ENCODE measurements at places on chromosomes 7 and 10.
A peak's percentile ranks its signal among the peaks of the same experiment; 100 is the strongest.

DNA sequence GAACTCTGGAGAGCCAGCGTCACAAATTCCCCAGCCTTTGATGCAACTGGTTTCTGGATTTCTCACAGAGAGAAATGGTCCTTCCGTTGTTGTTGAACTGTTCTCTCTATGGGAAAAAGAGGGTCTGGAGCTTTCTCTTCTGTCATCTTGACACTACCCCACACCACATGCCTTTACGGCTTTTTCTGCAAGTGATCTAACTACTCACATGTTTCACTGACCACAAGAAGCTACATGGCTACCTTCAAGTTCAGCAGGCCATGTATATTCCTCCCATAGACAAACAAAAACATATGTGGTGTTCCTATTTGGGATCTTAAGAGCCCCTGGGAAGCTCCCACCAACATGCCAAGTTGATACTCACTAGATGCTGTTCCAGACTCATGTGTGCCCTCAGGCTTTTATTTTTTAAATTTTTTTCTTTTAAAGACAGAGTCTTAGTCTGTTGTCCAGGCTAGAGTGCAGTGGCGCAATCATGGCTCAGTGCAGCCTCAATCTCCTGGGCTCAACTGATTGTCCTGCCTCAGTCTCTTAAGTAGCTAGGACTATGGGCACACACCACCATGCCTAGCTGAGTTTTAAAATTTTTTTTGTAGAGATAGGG is 72.0 kb downstream of the RNF216 start:
- DNase-seq = no peak

DNA sequence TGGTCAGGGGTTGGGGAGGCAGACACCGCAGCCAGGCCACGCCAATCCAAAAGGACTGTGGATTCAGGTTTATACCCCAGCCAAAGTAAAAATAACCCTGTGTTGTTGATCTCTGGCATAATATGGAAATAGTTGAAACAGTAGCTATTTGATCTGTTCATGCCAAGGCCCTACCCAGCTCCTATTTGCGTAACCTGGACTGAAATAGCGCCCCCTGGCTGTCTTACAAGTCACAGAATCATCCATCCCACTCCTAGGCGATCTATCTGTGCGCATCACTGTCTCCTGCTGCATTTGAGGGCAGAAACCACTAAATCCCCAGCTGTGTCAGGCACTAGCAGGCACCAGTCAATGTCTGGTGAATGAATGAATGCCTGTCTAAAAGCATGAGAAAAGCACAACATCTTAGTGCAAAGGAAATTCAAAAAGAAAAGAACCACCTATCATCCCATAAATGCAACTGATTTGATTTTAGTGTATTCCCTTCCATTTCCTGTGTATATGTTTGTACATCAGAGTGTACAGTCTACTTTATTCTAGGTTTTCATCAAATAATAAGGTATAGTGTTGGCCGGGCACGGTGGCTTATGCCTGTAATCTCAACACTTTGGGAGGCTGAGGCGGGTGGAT is 160.0 kb downstream of the SLIT1 start:
- peak; percentile 79 for DNase-seq

- DNase-seq = no peak
These were observed 885.7 kb upstream of the CELF2 start for GRCh38 chr10:10132009-10132408.

DNA sequence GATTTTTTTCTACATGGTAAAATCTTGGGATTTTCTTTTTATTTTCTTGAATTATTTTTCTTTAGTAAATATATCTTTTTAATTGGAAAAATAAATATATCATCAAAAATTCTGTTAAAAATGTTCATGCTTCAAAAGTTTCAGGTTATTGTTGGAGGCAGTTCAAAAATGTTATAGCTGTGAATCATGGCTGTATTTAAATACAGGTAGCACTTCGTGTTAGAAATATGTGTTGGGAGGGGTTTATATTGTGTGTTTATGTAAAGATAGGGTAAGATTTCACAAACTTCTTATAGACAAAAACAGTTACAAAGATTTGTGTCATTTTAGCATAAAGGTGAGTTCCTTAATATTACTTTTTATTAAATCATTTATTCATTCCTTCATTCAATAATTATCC is 60.4 kb downstream of the HDAC9 start:
- no peak for DNase-seq

DNA sequence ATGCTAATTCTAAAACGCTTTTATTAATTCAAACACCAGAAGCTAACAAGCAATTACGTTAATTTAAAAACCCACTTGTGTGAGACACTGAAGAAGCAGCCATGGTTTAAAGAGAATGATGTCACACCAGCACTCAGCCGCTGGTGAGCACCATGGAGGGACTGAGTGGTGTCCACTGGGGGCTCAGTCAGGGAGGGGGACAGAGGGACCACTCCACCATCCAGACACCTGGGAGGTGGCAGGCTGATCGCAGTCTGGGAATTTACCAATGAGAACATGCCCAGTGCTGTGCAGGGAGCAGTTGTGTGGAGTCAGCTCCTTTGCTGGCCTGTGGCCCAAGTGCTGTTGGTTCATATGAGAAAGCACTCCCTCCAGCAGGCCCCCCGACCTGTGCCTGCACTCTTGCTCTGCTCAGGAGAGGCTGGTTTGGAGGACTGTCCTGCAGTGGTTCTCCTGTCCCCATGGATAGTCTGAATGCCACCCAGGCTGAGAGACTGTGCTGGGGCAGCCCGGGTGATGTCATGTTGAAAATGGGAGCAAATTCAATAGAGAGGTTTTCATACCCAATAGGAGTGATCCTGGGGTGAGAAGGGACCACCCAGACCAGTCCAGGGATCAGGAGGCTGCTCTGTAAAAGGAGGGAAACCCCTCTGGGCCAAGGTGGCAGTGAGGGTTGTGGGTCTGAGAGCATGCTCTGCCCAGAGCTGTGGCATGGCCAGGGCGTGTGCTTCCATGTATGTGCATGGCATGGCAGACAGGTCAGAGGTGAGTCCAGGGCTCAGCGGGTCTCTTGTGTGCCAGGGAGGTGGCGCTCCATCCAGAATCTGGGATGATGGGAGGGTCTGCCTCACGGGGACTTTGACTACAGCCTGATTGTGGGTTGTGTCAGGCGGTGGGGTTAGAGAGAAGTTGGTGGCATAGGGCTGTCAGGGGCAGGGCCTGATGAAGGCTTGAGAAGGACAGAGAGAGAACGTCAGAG is 12.7 kb downstream of the ADCY1 start:
- no peak for DNase-seq

DNA sequence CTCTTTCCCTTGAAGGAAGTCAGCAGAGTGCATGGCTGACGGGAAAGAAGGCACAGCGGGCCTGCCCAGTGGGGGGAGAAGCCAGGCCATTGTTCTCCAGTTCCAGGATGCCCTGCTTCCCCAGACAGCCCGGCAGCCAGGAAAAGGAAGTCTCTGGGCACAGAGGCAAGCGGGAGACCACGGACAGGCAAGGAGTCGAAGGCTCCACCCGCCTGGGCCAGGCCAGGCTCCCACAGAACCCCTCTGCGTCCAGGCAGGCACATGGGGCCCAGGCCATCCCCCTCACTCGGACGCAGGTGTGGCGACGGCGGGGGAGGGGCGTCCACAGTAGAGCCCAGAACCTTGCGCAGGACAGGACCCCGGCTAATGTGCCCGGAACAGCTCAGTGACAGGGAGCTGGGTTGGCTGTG is 8.7 kb downstream of the GPR146 start:
- peak; percentile 47 for DNase-seq

DNA sequence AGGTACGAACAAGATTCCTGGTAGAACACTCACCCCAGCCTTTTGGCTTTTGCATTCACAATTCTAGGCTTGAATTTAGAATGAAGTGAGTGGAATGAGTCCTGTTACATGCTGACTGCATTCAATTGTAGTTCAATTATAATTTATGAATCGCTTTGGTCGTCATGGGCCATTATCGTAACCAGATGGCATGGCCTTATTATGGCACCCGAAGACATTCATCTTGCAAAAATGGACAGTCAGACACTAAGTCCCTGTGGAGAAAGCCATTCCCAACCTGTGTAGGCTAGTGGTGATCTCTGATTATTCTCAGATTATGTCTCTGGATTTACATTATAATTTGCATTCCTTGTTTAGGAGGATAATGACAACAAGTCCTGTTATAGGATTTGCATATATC is 292.4 kb upstream of the NPSR1 start:
- no peak for DNase-seq

- DNase-seq = no peak
These were observed 85.9 kb downstream of the UBE3C start for GRCh38 chr7:157224627-157225026.

DNA sequence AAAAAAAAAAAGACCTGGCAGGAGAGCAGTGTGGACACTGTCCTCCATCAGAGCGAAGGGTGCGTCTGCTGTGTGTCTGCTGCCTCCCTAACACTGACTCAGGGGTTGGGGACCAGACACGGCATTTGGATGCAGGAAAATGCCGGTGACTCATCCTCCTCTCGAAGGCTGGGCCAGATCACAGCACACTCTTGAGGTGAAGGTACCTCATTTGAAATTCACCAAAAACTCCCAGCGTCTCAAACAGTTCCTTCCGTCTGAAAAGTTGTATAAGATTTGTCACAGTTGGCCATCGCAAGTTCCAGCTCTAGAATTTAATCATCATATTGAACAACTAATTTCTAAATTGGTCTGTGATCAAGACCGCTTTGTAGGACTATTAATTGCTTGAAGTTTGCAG is 118.1 kb upstream of the LYZL2 start:
- DNase-seq = peak; percentile 34

GRCh38 chr10:46326971-46327370 is 40.2 kb downstream of the ANTXRL start:
- DNase-seq = no peak

DNA sequence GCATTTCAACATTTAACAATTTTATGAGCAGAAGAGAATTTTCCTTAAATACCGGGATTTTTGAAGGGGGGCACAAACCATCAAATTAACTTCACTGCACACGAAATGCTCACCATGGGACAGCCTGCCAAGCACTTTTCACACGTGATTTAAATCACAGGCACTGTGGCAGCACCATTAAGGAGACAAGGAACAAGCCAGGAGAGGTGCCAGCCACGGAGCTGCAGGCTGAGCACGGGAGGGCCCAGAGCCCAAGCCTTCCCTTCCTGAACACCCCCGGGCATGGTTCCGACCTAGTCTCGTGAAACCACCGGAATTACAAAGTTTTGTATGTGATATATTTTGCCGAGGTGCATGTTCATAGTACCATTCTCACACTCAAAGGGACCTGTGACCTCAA is 13.4 kb downstream of the PITRM1 start:
- DNase-seq = no peak

DNA sequence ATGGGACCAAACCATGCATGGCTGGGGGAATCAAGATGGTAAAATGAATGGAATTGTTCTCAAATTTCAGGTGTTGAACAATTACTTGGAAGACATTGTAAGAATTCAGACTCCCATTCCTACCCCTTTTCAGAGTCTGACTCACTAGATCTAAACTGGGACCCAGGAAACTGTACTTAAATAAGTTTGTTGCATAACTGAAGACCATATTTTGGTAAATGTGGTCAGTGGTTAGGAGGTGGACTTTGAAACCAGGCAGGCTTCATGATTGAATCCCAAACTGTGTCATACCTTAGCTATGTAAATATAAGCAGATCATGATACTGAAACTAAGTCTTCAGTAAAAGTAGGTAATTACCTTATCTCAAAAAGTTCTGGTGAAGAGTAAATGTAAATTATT is 41.7 kb downstream of the ZWINT start:
- DNase-seq = no peak

- DNase-seq = no peak
These were observed 215.2 kb downstream of the RPS24 start for GRCh38 chr10:78248651-78249464.

DNA sequence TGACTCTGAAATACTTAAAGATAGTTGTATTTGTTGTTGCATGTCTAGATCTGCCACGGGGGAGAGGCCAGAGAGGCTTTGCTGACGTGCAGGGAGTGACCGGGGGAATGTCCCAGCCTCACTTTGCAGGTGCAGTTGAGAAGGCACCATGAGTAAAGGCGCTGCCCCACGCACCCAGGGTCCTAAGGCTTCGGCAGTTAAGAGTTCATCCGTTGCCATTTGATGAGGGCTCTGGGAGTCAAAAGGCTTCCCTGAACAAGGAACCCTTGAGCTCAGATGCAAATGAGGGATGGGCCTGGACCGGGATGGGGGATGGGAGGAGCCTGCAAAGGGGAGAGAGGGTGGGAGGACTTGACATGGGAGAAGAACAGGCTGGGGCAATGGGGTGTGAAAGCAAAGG is 20.4 kb downstream of the PPP2R2D start:
- no peak for DNase-seq

- no peak for DNase-seq
These were observed 129.3 kb downstream of the CHRM2 start for GRCh38 chr7:136997735-136998134.

DNA sequence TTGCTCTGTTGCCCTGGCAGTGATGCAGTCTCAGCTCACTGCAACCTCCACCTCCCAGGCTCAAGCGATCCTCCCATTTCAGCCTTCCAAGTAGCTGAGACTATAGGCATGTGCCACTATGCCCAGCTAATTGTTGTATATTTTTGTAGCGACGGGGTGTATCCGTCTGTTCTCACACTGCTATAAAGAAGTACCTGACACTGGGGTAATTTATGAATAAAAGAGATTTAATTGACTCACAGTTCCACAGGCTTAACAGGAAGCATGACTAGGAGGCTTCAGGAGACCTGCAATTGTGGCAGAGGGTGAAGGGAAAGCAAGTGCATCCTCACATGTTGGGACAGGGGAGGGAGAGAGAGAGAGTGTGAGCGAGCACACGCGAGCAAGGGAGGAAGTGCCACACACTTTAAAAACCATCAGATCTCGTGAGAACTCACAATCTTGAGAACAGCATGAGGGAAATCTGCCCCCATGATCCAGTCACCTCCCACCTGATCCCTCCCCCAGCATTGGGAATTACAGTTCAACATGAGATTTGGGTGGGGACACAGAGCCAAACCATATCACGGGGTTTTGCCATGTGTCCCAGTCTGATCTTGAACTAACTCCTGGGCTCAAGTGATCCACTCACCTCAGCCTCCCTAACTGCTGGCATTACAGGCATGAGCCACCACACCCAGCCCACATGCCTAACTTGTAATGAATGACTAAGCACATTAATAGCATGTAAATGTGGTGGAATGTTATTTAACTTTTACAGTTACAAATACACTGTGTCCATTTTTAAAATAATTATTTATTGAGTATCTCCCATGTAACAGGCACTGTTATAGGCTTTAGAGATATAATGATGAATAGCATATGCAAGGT is 65.5 kb downstream of the RALA start:
- DNase-seq = no peak

- DNase-seq = peak; percentile 50
These were observed 25.9 kb downstream of the HTRA1 start for GRCh38 chr10:122487174-122487765.

- no peak for DNase-seq
These were observed 24.6 kb downstream of the WIPI2 start for GRCh38 chr7:5214641-5215040.

DNA sequence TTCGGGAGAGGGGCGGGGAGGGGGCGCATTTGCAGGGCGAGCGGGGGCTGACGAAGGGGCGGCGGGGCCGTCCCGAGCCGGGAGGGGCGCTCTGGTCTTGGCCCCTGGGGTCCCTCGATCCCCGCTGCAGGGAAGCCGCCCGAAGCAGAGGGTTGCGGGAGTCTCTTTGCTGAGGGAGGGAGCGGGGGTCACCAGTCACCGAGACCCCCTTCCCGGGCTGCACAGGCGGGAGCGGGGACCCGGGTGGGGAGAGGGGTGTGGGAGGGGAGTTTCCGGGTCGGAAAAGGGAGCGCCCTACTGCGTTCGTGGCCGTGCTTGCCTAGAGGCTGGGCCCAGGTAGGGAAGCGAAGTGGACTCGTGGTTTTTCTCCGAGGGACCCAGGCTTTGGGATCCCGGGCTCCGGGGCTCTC is 422 bp downstream of the AP1S1 start:
- DNase-seq = no peak

GRCh38 chr10:109282510-109282909 is 640.8 kb downstream of the XPNPEP1 start:
- DNase-seq = no peak

GRCh38 chr7:43781726-43782607 is 23.5 kb downstream of the BLVRA start:
- peak; percentile 71 for DNase-seq

All from suppressor macrophage treated with lipopolysaccharide for 1 hour (primary cell).